Foreskin keratinocyte (primary cell): ENCODE measurements at places on chromosomes 2 and 18. TPM values are rescaled to one million over a fixed set of nuclear protein-coding genes. Genes with fewer than 3 reads are reported as not detected.

- peak; percentile 98 for DNase-seq
Observed at GRCh38 chr2:28445448-28446258, 50.2 kb upstream of the PLB1 start.

DNA sequence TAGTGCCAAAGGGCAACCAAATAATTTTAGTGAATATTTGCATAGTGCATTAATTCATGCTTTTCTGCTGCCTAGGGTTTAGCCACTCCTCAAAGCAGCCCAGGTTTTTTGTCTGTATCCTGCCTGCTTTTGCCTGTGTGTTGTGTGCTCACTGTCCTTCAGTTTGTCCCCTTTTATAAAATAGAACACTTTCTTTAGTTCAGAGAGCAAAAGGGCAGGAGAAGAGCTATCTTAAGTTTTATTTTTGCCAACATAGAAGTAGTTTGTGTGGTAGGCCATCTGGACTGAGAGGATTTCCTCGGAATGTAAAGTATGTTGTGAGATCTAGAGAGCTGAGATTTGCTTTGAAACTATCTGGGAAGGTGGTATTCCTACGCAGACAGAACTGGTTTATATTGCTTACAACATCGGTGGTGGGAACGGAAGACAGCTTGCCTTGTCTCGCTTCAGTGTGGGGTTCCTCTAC lies 64.9 kb downstream of the EML4 start:
- DNase-seq = no peak

DNA sequence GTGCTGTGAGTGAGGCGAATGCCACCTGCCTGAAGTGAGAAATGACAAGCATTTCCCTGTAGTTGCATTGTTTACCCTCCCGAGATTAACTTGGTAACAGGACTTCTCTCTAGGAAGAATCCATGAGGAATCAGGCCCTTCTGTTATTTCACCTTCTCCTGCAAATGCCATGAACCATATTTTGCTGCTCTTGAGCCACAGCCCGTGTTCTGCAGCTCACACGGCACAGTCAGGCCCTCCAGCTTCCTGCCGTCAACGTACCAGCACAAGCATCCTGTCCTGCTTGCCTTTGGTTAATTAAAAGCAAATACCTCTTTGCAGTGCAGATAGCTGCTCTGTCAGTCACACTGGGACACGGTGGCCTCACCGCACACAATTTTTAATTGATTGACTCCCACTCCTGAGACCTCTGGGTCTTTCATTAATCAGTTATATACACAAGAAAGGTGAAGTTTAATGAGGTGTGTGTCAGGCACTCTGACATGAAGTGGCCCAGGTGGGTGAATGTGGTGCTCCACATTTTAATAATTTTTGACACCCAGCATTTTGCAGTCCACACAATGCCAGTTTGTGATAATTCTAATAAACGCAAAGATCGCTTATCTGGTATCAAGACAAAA lies 95.3 kb upstream of the ASB18 start:
- no peak for DNase-seq

DNA sequence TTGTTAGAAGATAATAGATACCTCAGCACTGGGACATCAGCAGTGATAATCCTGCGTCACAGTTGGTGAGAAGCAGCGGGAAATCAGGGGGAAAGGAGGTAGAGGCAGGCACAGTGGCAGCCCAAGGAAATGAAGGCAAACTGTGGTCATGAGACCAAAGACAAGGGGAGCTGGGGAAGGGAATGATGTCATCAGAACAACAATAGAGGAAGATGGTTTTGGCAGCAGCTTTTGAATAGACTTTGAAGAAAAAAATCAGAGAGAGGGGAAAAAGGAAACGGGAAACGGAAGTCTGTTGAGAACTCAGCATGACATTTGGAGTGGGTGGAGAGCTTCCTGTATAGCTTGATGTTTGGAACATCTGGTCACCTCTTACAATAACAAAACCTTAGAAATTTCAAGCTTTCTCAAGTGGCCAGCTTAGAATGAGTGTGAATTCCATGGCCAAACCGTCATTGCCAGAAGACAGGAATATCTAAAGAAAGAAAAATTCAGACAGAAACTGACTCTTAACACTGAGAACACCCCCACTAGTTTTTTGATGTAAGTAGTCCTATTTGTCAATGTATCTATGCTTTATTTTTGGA lies 18.4 kb upstream of the YES1 start:
- DNase-seq = no peak

GRCh38 chr18:23735021-23735464 lies 45.8 kb downstream of the LAMA3 start:
- DNase-seq = no peak

- peak; percentile 68 for DNase-seq
Observed at GRCh38 chr18:35697869-35698268, 116.3 kb downstream of the GALNT1 start.

GRCh38 chr2:100560216-100560830 lies 2.5 kb upstream of the PDCL3 start:
- DNase-seq = no peak

DSC2 gene
- 6.6 and 7.3 TPM in 2 replicates for polyA plus RNA-seq
